ENCODE measurements at places on chromosomes 11 and 22. TPM values are rescaled to one million over a fixed set of nuclear protein-coding genes. Genes with fewer than 3 reads are reported as not detected.

- DNase-seq: no peak
Measured at GRCh38 chr11:65116370-65117205, 913 bp downstream of the ZNHIT2 start.

DNA sequence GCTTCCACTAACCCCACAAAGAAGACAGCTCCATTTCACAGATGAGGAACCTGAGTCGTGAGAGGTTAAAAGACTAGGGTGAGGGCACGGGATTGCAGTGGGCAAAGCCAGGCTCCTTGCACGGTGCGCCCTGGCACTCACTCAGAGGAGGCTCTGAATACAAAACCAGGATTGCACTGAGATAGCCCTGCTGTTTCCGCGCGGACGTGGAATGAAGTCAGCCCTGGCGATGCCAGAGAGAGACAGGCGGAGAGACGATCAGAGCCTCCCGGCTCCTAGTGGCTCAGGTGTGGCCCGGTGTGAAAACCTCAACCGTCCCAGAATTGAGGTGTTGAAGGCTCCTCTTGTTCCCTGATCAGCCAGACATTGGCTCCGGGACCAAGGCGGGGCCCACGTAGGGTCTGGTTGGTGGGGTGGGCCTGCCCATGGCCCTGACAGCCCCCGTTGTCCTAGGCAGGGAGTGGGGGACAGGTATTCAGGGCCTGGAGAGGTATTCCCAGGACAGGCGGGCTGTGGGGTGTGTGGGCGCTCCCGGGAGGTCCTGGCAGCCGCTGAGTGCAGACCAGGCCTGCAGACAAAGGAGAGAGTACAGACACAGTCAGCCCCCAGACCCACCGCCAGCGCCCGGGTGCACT lies 43.1 kb upstream of the LINC01488 start:
- no peak for DNase-seq

GRCh38 chr22:43216738-43217137 lies 29.8 kb upstream of the TTLL12 start:
- no peak for DNase-seq

P2RY6 gene
- total RNA-seq: 1.3 TPM

- no peak for DNase-seq
Measured at GRCh38 chr11:115506954-115507675, 2.9 kb upstream of the CADM1 start.

KIF18A gene
- total RNA-seq: 4.7 TPM

VSIG2 gene
- total RNA-seq: 5.1 TPM

Data from esophagus squamous epithelium (tissue), 5 donors.